ENCODE measurements at places on chromosomes 2 and 18.

GRCh38 chr18:2348003-2348402 lies 223.3 kb downstream of the METTL4 start:
- DNase-seq = no peak

GRCh38 chr18:23727707-23728493 lies 38.6 kb downstream of the LAMA3 start:
- no peak for DNase-seq

GRCh38 chr2:211157211-211157610 lies 600.8 kb downstream of the CPS1 start:
- no peak for DNase-seq

GRCh38 chr2:179235463-179236108 lies 29.0 kb downstream of the SESTD1 start:
- peak; percentile 24 for DNase-seq

- DNase-seq = no peak
Observed at GRCh38 chr2:223508372-223508771, 93.8 kb downstream of the SCG2 start.

DNA sequence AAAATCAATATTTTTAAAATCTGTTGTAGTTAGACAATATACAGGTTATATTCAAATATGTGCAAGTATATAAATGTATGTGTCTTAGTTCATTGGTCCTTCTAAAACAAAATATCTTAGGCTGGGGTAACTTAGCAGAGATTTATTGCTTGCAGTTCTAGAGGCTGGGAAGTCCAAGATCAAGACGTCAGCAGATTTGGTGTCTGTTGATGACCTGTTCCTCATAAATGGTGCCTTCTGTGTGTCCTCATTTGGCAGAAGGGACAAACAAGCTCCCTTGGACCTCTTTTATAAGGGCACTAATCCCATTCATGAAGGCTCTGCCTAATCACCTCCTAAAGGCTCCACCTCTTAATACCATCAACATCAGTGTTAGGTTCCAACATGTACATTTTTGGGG lies 31.3 kb downstream of the ABI2 start:
- DNase-seq = no peak

GRCh38 chr18:79533591-79533990 lies 137.9 kb downstream of the NFATC1 start:
- no peak for DNase-seq

DNA sequence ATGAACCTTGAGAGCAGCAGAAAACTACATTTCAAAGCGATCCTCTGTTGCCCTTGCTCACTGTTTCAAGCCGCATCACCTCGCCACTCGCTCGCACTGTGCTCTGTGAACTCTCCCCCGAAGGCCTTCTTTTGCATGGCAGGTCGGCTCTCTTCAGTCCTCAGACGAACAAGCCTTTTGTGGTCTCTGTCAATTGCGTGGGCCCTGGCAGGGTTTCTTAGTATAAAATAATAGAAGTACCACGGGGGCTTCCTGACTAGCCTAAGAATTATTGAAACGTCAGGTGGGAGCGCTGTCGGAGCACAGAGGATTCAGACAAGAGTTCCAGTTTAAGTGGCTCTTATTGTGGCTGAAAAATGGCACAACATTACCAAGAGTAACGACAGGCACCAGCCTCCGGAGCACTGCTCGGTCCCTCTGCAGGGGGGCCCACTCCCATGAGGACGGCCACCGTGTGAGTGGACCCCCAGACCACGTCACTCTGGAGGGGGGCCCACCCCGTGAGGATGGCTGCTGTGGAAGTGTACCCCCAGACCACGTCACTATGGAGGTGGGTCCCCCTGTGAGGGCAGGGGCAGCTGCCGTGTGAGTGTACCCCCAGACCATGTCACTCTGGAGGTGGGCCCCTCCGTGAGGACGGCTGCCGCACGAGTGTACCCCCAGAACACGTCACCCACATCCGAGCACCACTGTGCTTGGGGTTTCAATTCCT lies 237.7 kb downstream of the HDAC4 start:
- DNase-seq = no peak

GRCh38 chr2:132581991-132582738 lies 87.8 kb downstream of the LYPD1 start:
- peak; percentile 94 for DNase-seq

DNA sequence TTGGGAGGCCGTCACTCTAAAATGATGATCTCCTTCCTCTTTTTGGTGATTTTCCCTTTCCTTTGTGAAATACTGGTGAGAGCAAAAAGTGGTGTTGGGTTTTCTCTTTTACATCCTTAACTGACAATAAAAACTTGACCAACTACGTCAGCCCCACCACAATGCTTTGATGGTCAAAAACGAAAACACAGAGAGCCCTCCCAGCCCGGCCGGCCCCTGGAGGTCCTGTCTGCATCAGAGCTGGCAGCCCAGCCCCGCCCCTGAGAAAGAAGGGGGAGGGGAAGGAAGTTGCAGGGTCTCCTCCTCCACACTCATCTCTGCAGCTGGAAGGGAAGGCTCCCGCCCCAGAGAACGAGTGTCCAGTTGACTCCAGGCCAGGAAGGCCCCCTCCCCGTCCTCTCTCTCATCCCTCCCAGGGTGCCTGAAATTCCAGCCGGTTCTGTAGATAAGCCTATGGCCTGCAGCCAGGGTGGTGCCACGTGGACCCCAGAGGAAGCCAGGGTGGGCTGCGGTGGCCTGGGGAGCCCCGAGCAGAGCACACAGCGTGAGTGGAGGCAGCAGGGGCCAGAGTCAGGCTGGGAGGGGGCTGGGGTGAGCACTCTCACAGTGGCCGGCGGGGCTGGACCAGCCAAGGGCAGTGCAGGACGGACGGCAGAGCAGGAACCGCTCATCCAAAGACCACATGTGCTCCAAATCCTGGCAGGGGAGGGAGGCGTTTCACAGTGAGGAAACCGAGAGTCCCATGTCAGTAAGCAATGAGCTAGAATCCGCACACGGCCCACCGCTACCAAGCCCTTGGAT lies 19.8 kb downstream of the BIN1 start:
- no peak for DNase-seq

GRCh38 chr18:43876286-43876685 lies 599.0 kb upstream of the SYT4 start:
- DNase-seq = no peak

GRCh38 chr2:199366406-199366805 lies 91.3 kb downstream of the SATB2 start:
- DNase-seq = peak; percentile 78

- DNase-seq = no peak
Observed at GRCh38 chr2:23532391-23533337, 147.7 kb downstream of the KLHL29 start.

GRCh38 chr2:240688553-240688919 lies 3.1 kb upstream of the AQP12A start:
- DNase-seq = no peak

GRCh38 chr2:218435003-218435982 lies 16.4 kb downstream of the VIL1 start:
- no peak for DNase-seq

DNA sequence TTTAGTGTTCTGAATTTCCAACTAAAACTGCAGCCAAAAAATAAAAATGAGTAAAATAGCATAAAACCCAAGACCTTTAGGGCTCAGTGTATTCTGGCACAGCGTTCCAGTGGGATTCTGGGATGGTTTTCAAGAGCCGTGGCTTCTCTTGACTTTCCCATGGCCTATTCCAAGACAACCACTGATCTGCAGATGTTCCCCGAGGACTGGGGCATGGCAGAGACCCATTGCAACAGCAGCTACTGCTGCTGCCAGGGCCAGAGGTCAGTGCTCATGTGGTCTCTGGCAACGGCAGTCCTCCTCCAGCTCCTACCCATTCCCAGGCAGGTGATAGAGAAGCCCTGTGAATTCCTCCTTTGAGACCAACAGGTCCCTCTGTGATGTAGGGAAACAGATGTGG lies 26.8 kb downstream of the TNP1 start:
- DNase-seq = no peak

GRCh38 chr2:135132314-135132713 lies 80.2 kb downstream of the RAB3GAP1 start:
- DNase-seq = no peak

DNA sequence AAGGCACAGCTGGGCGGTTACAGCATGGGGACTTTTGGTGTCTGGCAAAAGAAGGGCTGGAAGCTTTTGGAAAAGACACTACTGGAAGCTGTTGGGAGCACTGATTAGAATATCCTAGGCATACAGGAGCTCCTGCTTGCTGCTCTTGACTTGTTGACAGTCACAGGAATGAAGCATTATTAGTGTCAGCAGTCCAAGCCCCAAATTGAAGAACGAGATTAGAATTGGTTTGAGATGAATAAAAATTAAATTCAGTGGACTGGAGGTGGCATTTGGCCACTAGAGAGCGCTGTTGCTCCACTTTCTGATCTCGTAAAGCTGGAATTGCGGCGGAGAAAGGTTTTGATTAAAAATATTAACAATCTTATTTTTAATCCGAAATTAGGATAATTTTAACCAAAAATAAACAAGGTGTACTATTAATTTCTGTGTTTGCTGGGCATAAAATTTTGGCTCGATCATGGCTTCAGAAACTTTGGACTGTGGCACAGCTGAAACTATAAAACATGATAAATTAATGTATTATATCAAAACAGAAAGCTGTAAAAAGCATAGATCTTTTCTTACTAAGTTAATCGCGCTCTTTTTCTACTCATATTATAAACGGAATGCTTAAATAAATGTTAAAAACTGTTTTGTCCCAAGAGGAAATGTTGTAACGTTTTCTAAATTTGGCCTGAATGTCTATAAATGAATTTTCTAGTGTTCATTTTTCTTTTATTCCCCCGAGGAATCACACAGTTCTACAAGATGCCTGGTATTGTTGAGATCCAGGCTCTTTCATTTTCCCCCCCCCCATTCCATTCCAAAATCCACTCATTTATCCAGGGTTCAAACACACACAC lies 2.4 kb upstream of the HOXD8 start:
- no peak for DNase-seq

GRCh38 chr2:102932501-102932900 lies 170.7 kb downstream of the TMEM182 start:
- DNase-seq = peak; percentile 23

- no peak for DNase-seq
Observed at GRCh38 chr2:108154366-108155061, 85.3 kb upstream of the SULT1C3 start.

- peak; percentile 47 for DNase-seq
Observed at GRCh38 chr18:32530947-32531651, 60.4 kb upstream of the GAREM1 start.

- DNase-seq = no peak
Observed at GRCh38 chr2:112151271-112151670, 13.1 kb downstream of the FBLN7 start.

DNA sequence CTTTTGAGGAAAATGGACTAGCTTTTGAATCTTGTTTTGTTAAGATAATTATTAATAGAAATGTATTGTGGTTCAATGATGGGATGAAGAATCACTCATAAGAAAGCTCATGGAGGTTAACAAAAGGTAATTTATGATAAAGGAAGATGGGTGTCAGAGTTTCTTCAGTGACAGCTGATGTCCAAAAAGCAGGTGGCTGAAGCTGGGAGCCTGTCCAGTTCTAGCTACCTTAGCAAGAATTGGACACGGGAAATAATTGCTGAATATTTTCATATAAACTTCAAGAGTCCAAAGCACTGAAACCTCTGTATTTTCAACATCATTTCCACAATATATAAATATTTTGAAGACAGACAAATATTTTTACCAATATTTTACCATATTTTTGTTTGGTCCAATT lies 1505.8 kb upstream of the SLC39A10 start:
- no peak for DNase-seq

DNA sequence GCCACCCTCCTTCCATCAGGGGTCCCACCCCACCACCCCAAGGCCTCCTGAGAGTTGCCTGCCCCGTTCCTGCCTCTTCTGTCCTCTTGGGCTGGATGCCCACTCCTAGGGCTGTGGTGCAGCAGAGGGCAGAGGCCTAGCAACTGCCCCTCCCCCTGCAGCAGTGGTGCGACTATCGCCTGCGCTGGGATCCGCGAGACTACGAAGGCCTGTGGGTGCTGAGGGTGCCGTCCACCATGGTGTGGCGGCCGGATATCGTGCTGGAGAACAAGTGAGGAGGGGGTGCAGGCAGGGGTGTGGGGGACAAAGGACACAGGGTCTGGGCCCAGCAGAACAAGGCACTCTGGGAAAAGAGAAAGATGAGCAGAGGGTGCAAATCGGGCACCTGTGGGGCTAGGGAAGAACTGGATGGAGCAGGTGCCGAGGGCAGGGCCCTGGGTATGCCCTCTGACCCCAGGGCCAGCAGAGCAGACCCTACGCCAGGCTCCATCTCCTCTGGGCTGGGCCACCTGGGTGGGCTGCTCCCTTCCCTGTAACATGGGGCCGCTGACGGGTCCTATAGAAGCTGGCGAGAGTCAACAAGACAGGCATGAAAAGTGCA lies 1.0 kb downstream of the CHRNG start:
- DNase-seq = no peak

- no peak for DNase-seq
Observed at GRCh38 chr2:96906729-96907114, 36.8 kb upstream of the SEMA4C start.

DNA sequence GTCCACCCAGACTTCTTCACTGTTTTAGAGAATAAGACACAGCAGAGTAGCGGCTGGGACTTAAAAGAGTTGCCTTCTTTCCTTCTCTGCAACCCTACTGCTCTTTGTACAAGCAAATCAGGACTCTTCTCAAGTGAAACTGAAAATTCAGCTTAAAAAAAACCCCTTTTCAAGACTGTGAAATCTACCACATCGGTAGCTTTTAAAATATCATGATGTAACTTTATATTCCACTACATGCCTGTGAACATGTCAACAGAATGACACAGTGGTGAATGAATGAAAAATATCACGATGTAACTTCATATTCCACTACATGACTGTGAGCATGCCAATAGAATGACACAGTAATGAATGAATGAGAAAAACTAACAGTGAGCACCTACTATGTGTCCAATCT lies 53.4 kb downstream of the TCF4 start:
- no peak for DNase-seq
